ENCODE measurements at places on chromosomes 1 and 21.
A peak's percentile ranks its signal among the peaks of the same experiment; 100 is the strongest.

- no peak for DNase-seq
Measured at GRCh38 chr1:82392946-82393345, 592.2 kb downstream of the ADGRL2 start.

DNA sequence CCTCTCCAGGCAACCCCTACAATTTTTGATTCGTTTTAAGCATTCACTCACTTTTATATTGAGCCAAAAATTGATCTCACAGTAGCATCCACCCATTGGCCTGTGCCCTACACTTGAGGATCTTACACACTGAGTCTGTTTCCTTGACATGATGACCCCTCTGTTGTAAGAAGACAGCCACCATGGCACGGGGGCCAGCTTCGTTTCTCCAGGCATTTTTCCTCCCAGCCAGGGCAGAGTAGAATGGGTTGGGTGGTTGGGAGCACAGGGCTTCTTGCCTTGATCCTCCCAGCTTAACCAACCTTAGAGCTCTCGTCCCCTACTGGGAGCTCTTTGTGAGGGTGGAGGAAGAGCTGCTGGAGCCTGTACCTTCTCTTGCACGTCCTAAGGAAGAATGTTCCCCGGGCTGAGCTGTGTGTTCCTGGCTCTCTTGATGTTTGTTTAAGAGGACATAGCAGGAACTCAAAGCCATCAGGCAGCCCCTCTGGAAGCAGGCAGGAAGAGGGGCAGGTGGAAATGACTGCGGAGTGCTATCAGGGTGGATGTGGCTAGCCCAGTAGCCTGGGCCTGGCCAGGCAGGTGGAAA is 213.2 kb upstream of the TMEM51 start:
- DNase-seq, result no peak

DNA sequence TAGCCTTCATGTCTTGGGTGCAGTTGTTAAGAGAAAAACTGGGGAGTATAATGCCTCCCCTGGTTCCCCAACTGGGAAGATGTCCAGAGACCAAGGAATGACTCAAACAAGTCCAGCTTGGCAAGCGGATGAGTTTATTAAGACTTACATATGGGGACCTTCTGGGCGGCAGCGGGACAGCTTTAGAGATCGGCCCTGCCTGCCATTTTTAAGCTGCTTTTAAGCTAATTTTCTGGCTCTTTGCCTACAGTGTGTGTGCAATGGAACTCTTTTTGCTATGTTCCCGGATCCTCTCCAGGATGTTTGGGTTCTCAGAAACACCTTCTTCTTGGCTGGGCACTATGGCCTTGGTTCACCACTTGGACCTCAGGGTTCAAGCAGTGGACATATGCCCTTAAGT is 99.5 kb downstream of the RYR2 start:
- no peak for DNase-seq

DNA sequence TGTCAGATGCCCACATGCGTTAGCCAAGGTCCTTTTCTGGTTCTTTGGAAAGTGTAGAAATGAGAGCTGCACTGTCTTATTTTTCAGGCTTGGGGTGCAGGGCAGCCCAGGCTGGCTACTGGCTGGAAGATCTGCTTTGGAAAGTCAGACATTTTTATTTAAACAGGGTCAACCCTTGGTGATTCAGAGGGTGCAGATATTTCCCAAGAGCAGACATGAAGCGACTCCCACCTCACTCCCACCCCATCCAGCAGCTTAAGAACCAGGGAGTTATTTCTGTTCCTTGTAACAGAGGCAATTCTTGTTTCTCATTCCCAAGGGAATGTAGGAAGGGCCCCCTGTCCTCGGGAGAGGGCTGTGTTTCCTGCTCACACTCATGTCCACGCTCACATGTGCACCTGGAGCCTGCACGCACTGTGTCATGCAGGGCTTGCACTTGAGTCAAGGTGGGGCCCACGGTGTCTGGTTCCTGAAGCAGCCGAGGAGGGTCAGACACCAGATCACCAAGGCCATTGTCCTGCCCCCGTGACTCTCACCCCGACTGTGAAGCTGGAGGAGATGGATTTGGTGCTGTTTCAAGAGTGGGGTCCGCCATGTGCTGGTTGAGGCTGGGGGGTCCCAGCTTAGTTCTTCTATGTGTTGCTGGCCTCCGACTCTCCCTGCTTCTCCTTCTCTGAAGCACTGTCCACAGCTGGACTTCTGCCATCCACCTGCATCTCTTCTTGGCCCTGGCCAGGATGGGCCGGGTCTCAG is 992 bp downstream of the S100A7A start:
- DNase-seq, result no peak

DNA sequence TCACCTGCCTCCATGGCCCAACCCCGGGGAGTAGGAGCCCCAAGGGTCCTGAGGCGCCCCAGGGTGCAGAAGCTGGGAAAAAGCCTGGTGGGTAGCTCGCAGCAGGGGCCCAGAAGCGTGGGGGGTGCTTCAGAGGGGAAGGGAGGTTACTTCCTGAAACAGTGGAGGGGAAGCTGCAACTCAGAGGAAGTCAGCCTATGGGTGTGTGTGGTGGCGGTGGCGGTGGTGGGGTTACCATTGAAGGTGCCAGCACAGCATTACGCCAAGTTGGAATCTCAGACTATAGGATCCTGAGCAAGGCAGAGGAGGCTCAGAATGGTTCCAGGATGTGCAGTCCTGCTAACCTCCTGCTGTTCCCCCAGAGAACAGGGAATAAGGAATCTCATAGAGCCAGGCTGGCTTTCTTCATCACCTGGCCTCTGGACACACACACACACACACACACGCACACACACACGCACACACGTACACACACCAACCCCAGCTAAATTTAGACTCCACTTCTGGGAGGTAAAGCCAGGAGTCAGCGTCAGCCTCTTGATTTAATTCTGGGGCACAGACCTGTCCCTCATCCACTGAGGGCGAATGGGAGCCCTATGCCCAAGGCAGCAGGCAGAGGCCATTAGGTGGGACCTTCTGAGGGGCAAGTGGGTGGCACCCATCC is 1.3 kb downstream of the DENND4B start:
- DNase-seq, result no peak

- DNase-seq, result no peak
Measured at GRCh38 chr1:51345300-51345687, 14.9 kb upstream of the TTC39A start.

GRCh38 chr1:182789138-182790076 is at the start of gene NPL:
Gene NPL, plus strand, starts transcription at chr1:182789773. Its CDS starts 4,599 bp downstream, at chr1:182794372.
- DNase-seq, result peak; percentile 72

DNA sequence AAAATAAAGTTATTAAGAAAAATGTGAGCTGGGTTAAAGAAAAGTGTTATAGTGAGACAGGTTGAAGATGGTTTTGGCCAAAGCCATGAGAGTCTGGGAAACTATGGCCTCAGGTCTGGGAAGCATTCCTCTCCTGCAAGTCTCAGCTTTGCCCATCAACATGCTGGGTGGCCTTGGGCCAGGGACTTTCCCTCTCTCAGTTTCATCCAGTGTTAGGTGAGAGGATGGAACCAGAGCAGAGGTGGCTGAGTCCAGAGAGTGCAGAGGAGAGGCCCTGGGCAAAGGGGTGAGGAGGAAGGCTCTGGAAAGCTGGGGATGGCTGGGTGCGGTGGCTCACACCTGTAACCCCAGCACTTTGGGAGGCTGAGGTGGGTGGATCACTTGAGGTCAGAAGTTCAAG is 10.5 kb downstream of the PADI2 start:
- no peak for DNase-seq

GRCh38 chr1:186295980-186296379 is 79.1 kb downstream of the TPR start:
- no peak for DNase-seq

DNA sequence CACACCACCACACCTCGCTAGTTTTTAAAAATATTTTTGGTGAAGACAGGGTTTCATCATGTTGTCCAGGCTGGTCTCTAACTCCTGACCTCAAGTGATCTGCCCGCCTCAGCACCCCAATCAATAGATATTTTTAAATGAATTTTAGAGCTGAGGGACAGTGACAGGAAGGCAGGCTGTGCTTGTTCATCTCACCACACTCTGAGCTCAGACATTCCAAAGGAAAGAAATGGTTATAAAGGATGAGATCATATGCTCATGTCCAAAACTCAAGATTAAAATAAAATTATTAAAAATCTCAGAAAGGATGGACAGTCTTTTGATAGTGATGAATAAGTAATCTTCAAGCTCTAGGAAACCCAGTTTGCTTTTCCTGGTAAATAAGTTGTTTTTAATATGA is 40.9 kb downstream of the L1TD1 start:
- DNase-seq, result no peak

- DNase-seq, result no peak
Measured at GRCh38 chr1:23026568-23026967, 7.3 kb downstream of the KDM1A start.

DNA sequence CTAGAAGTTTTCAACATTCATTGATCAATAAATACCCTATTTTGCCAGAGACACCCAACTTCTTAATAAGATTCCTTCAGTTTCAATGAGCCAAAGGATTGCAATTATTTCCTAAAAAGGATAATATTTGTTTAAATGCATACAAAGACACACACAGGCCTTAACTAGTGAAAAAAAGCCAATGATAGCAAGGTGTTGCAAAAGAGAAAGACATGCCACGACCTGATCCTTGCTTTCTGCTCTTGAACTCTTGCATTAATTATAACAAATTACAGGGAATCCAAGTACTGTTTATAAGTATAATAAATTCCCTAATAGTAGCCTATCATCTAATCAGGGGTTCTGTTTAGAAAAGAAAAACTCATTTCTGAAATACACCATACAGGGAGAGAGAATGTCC is 131.1 kb downstream of the PTPN14 start:
- DNase-seq, result no peak

- DNase-seq, result no peak
Measured at GRCh38 chr1:174315239-174315638, 132.5 kb upstream of the GPR52 start.

DNA sequence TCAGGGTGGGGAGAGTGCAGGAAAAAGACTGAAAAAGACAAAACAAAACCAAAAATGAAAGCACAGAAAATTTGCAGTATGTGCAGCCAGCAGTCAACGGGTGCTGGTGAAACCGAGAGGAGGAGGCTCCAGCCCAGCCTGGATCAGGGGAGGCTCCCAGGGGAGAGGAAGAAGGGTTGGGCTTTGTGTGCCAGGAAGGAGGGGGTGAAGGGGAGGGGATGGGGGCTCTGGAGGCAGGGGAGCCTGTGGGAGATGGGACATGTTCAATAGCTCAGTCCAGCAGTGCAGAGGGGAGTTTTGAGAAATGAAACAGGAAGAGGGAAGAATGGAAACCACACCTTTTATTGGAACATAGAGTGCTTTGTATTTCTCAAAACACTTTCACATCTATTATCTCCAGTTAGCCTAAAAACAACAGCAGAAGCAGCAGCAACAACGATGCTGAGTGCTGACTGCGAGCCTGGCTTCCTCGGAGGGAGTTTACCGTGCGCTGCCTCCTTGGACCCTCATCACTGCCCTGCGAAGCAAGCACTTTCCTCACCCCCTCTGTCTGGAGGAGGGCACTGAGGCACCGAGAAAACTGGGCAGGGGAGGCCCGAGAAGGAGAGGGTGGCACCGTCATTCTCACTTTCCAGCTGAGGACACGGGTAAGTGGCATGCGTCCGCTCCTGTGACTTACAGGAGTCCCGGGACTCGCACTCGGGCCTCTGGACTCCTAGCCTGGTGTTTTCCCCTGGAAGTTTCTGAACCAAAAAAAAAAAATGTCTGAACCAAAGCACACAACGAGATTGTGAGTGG is 62.9 kb downstream of the MDM4 start:
- peak; percentile 29 for DNase-seq

DNA sequence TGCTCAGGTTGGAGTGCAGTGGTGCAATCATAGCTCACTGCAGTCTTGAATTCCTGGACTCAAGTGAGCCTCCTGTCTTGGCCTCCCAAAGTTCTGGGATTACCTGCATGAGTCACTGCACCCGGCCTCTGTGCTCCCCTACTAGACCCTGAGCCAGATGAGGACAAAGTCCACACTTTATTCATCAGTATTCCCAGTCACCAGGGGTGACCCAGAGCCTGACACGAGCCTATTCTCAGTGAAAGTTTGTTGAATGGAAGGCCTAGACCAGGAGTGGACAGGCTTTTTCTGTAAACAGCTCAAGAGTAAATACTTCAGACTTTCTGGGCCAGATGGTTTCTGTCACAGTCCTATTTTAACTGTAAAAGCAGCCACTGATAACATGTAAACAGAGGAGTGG is 68.2 kb downstream of the MAB21L3 start:
- DNase-seq, result no peak

- DNase-seq, result no peak
Measured at GRCh38 chr1:174074757-174075156, 52.6 kb upstream of the RC3H1 start.

GRCh38 chr1:229171934-229172333 is 99.0 kb upstream of the RAB4A start:
- DNase-seq, result no peak

DNA sequence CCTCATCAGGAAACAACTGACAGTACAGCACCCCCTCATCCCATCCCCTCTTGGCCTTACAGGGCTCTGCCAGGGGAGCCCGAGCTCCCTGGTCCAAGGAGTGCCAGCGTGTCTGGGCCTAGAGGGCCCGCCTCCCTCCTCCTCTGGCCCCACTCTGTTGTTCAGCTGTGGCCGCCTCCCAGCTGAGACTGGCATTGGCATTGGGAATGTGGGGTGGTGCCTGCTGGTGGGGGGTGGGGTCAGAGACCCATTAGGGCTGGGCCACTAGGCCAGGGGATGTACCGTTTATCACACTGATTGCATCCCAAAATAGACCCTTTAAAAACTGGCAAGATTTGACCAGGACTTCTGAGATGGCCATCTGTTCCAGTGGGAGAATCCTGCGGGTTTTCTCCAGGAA is 1.4 kb downstream of the LDLRAP1 start:
- DNase-seq, result no peak

DNA sequence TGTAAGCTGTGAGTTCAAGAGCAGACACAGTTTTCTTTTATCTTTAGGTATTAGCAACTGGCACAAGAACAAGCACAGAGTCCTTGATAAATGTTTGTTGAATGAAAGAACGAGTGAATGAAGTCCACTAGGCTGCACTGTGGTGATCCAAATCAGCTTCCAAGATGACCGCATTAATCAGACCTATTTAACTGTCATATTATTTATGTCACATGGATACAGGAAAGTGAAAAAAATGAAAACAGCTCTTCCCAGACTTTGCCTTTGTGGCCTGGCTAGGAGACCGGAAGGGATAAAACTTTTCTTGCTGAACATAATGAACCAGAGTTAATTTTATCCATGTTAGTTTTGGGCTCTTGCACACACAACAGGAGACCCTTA is 261.3 kb downstream of the TNR start:
- no peak for DNase-seq

- no peak for DNase-seq
Measured at GRCh38 chr1:50651476-50652263, 228.4 kb upstream of the DMRTA2 start.

- no peak for DNase-seq
Measured at GRCh38 chr1:200346700-200347099, 63.1 kb downstream of the ZNF281 start.

DNA sequence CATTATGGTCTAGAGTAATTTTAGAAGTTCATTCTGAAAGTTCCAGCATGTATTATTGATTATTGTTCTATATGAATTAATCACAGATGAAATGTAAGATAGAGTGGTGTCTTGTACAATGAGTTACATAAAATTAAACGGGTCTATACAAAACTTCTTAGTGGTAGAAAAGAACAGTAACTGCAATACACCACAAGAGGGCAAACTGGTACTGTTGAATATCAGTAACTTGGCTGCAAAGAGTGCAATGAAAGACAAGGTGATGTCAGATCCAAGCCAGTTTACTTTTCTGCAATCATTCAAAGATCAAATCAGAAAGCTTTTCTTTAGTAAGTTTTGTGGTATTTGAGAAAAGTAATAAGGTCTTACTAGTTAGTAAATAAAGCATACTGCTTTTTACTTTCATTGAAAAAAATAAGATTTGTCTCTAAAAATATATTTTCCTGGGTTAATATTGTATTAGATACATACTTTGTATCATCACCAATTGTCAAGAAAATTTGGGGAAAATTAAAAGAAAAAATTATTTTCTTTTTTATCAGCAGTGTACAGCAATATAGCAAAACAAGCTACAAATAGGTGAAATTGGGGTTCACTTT is 66.4 kb upstream of the BTG3 start:
- peak; percentile 57 for DNase-seq

Data from COLO829 (cell line).